ENCODE measurements at places on chromosomes 7 and 10. TPM values are rescaled to one million over a fixed set of nuclear protein-coding genes. Genes with fewer than 3 reads are reported as not detected.

Gene CFAP69
- not detected for total RNA-seq

Gene CLEC2L
- not detected for total RNA-seq

Gene SPAG6
- 0.90 TPM for total RNA-seq

Gene GPR15LG
- not detected for total RNA-seq

Gene TUBGCP2
- total RNA-seq: 53.5 TPM

Gene POMZP3
- total RNA-seq: 16.5 TPM

GRCh38 chr10:114856544-114857287, 35.1 kb downstream of the FHIP2A start:
- peaks cover 43% of the 10 kb centered on the region for H3K36me3 ChIP-seq
- H3K27ac ChIP-seq: peak overlapping the region; percentile 17
- H3K4me3 ChIP-seq: no peak overlapping the region
- H3K4me1 ChIP-seq: peaks cover 4% of the 10 kb centered on the region
- no peak for DNase-seq

DNA sequence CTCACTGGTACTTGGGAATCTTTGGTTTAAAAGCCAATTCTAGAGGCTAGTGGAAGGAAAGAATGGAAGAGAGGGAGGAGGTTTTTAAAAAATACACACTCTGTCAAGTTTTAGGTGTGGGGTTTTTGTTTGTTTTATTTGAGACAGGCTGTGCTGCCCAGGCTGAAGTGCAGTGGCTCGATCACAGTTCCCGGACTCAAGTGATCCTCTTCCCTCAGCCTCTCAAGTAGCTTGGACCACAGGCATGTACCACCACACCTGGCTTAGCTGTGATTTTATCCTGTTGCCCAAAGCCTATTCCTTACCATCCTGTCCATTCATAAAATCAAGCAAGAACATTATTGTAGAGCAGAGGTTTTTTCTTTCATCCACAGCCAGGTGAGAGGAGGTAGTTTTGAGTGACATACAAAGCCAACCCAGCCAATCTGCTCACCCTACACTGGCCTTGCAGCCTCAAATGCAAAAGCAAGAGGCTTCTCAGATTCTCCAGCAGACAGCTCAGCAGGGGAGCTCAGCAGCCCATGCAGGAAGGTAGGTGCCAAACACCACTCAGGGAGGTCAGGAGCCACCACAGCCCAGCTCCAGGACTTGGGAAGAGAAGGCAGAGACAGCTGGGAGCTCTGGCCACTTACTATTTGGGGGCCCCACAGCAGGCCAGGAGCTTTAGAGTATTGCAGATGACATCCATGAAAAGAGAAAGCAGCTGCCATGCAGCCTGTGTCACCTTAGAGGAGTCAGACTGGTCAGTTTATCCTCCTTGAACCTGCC, 65.8 kb downstream of the TMEM209 start:
- H3K4me1 ChIP-seq: peaks cover 21% of the 10 kb centered on the region
- peaks cover 21% of the 10 kb centered on the region for H3K36me3 ChIP-seq
- DNase-seq: no peak
- no peak overlapping the region for H3K4me3 ChIP-seq
- H3K27me3 ChIP-seq: peaks cover 11% of the 10 kb centered on the region

- H3K27ac ChIP-seq: no peak overlapping the region
- no peak overlapping the region for H3K4me3 ChIP-seq
- H3K27me3 ChIP-seq: no peaks in the 10 kb centered on the region
- H3K36me3 ChIP-seq: no peaks in the 10 kb centered on the region
- no peak for DNase-seq
Observed at GRCh38 chr7:18459484-18460245, 35.9 kb upstream of the HDAC9 start.

- H3K4me1 ChIP-seq: peaks cover 63% of the 10 kb centered on the region
- no peak for DNase-seq
- peaks cover 76% of the 10 kb centered on the region for H3K36me3 ChIP-seq
- H3K4me3 ChIP-seq: no peak overlapping the region
- no peaks in the 10 kb centered on the region for H3K27me3 ChIP-seq
- H3K27ac ChIP-seq: peak overlapping the region; percentile 72
Observed at GRCh38 chr10:80518143-80518806, 19.4 kb upstream of the SH2D4B start.

DNA sequence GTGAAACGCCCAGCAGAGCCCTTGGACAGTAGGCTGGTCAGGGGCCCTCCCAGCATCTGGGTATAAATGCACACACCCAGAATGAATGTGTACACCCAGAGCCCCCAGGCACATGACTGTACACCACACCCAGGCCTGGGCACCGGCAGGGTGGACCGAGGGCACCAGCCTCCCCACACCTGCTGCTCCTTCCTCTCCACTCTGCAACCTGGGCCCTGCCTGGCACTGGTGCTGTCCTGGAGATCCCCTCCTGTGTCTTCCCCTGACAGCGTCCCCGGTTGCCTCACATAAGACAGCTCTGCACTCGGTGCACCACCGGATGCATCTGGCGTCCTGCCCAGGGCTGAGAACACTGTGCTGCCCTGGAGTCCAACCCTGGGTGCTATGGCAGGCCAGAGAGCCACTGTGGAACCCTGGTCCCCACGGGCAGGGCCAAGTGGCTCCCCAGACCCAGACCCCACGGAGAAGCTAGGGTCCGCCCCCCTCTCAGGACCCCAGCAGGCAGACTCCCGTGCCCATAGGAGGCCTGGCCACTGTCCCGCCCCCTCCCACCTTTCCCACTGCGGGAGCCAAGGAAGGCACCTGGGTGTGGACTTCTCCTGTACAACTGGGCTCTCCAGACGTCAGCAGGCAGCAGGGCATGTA, 6.6 kb downstream of the RASGEF1A start:
- peaks cover 12% of the 10 kb centered on the region for H3K27me3 ChIP-seq
- DNase-seq: no peak
- H3K4me1 ChIP-seq: peaks cover 19% of the 10 kb centered on the region
- H3K27ac ChIP-seq: no peak overlapping the region
- H3K4me3 ChIP-seq: no peak overlapping the region
